ENCODE measurements at places on chromosomes 11 and 22.

- DNase-seq: no peak
These were observed 70.9 kb downstream of the DBX1 start for GRCh38 chr11:20089367-20089766.

GRCh38 chr11:93668171-93668570 lies 6.7 kb downstream of the CEP295 start:
- peak; percentile 50 for DNase-seq

DNA sequence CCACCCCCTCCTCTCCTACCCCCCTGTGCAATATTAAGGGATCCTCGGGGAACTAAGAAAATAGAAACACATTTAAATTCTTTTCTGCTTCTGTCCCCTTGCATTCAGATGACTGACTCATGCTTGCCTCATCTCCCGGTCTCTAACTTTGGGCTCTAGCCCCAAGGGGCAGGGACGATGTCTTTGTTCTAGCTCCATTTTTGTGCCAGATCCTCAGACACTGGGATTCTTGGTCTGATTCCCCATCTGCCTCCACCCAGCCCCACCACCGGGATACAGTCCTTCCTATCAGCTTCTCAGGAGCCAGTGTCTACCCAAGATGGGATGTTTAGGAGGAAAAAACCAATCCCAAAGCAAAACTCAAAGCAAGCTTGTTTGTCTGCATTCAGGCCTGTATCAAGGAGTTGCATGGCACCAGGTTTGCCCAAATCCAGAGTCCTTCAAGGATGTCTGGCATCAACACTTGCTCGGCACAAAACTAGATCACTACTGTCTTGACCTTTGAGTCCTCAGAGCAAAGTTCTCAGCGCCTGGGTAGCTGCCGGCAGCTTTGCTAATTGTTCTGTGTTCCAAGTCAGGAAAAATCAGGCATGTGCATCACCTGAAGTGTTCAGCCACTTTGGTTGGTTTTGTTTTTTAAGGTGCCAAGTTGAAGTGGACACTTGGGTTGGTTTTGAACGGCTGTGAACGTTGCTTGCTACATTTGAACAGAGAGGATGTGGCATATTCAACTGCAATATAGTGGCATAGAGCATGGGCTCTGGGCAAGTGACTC lies 212.8 kb downstream of the DSCAML1 start:
- DNase-seq: no peak

DNA sequence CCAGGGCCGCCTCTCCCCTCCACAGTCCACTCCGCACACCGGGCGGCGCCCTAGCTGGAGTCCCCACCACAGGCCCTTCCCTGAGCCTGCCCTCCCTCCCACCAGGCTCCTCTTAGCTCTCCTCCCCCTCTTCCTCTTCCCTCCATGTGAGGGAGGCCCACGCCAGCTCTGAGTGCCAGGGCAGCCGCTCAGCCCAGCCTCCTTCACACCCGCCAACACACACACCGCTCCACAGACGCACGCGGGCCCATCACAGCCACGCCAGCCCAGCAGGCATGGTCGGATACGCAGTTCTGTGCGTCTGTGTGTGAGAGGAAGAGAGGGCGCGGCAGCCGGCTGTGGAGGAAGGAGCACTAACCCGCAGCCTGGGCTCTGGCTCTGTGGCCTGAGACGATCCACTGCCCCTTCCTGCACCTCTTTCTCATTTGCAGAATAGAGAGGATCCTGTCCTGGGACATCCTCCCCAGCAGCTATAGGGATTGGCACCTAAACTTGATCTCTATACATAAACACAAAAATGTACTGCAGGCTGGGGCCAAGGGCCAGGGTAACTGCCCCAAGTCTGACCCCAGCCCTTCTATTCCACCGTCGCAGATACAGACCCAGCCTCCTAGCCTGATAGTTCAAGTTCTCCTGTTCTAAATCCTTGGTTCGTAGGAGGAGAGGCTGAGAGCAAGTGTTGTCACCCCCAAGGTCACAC lies 3.5 kb downstream of the CHRM4 start:
- no peak for DNase-seq

GRCh38 chr22:31344578-31345330 lies 1.4 kb downstream of the PATZ1 start:
- DNase-seq: no peak

Measured in astrocyte of the cerebellum (primary cell).